ENCODE measurements at places on chromosomes 1 and 21.

GRCh38 chr1:21700094-21700493, 30.9 kb upstream of the RAP1GAP start:
- DNase-seq = no peak

DNA sequence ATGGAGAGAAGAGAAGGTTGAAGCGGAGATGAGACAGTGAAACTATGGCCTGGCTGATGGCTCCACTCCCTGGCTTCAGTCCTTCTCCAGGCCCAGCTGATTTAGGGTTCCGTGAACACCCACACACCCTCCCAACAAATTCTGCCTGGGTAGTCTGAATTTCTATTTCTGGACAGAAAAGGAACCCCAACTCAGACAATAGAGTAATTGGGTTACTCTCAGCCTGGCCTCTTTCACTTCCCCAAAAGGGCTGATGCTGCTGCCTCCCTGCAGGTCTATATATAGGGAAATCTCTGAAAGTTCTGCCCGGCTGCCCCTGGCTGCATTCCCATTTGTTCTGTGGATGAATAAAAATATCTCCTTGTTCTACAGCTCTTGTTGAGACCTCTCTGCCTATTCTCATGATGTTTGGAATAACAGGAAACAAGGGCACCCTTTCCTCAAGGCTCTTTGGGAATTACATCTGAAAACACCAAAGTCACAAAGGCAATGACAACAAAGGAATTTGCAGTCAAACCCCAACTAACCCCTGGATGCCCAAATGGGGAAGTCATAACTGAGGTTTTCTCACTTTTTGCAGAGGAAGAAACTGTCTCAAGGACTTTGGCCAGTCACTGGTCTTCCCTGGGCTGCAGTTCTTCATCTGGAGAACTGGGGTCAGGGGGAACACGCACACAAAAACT, 11.4 kb upstream of the ZSCAN20 start:
- no peak for DNase-seq

- no peak for DNase-seq
These were observed 4.4 kb upstream of the SCAMP3 start for GRCh38 chr1:155266553-155266952.

GRCh38 chr1:98496256-98496995, 165.1 kb upstream of the SNX7 start:
- DNase-seq = no peak

- no peak for DNase-seq
These were observed 83.9 kb upstream of the KCNE2 start for GRCh38 chr21:34279883-34280282.

- no peak for DNase-seq
These were observed 15.7 kb downstream of the IFI6 start for GRCh38 chr1:27656157-27656893.

DNA sequence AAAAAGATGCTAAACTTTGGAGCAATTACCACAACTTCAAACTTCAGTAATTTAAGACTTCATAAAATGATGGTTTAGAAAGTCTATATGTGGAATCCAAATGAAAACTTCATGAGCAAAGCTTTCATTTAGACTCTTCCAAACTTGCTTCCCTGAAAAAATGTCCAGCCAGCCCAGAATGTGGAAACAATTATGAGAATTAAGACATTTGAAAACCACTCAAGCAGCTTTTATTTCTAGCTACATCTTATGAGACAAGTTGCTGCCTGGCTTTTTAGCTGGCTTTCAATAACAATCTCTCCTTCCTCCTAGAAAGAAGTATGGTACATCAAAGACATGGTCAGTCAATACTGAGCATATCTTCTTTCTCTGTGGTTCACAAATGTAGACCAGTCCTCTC, 21.8 kb downstream of the LPAR3 start:
- DNase-seq = no peak

- no peak for DNase-seq
These were observed 6.9 kb downstream of the HTR1D start for GRCh38 chr1:23210351-23210785.

- no peak for DNase-seq
These were observed 356.4 kb upstream of the PLXNA2 start for GRCh38 chr1:208600456-208601190.

DNA sequence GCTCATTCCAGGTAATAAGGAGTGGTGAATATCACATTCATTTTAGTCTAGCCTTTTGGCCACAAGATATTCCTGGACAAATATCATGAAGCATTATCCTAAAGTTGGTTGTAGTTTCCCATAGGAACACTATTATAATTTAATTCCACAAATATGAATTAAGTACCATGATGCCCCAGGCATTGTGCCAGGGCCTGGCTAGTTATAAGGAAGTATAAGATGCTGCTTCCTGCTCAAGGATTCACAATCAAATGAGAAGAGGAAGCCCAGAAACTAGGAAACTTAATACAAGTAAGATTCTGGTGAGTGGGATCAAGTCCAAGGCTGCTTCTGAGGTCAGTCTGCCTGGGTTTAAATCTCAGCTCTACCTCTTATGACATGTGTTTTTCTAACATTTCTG, 30.6 kb upstream of the ZP4 start:
- no peak for DNase-seq

DNA sequence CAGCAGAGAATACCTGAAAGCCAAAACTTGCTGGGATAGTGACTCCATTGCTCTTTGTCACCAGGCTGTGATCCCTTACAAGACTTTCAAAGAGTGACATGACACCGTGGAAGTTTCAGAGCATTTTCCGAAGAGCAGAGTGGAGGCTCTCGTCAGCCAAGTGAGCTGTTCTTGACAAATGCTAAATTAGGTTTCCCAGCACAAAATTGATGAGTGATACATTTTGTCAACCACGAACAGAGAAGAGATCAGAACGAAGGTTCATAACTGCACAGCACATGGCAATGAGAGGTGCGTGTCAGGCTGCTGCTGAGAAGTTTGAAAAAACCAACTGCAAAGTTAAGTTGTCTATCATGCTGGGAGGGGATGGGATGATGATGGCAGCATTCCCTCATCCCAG, 184.4 kb upstream of the C1orf174 start:
- DNase-seq = no peak

GRCh38 chr1:213983493-213984386, 4.0 kb upstream of the PROX1 start:
- DNase-seq = no peak

GRCh38 chr1:38789498-38790169, 69.9 kb downstream of the RRAGC start:
- no peak for DNase-seq
